ENCODE measurements at places on chromosomes 12 and 14. TPM values are rescaled to one million over a fixed set of nuclear protein-coding genes. Genes with fewer than 3 reads are reported as not detected.

Gene PRH1
- 16.7 TPM for total RNA-seq

Gene CFAP73
- not detected for total RNA-seq

Gene DPPA3
- total RNA-seq, result not detected

Gene GON7
- 10.3 TPM for total RNA-seq

Gene TPPP2
- not detected for total RNA-seq

Gene EEA1
- 23.9 TPM for total RNA-seq
